HFFc6 (cell line): ENCODE measurements at places on chromosomes 7 and 10. TPM values are rescaled to one million over a fixed set of nuclear protein-coding genes. Genes with fewer than 3 reads are reported as not detected.

Gene HGF
- total RNA-seq, result 0.63 to 5.6 TPM (median 0.99 TPM) in 3 replicates

Gene SFTPA1
- not detected in 3 replicates for total RNA-seq

Gene PNLIPRP3
- not detected in 3 replicates for total RNA-seq

DNA sequence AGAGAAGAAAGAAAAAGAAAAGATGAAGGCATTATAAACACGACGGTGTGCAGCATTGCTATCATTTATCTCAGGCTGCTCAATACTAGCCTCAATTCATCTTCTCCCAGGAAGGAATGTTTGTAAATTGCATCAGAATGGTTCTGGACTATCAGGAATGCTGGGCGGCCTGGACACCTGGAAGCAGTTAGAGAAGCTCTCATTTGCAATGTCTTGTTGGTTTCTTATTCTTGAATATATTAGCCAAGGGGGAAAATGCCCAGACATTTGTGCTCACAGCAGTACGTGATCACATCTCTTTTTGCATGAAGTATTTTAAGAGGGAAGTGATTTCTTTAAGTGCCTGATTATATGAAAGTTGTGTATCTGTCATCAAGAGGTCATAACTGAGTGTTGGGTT lies 85.6 kb upstream of the IMMP2L start:
- DNase-seq, result no peak

GRCh38 chr7:49635800-49636199 lies 137.6 kb upstream of the VWC2 start:
- DNase-seq, result no peak

- no peak for DNase-seq
Measured at GRCh38 chr7:155466142-155466813, 8.3 kb downstream of the EN2 start.

Gene NANOS1
- total RNA-seq, result 0.07 to 0.24 TPM (median 0.09 TPM) in 3 replicates

GRCh38 chr10:46029461-46030030 lies 877 bp downstream of the NCOA4 start:
- DNase-seq, result no peak

Gene PON3
- not detected in 3 replicates for total RNA-seq

Gene FXYD4
- total RNA-seq, result not detected in 3 replicates

DNA sequence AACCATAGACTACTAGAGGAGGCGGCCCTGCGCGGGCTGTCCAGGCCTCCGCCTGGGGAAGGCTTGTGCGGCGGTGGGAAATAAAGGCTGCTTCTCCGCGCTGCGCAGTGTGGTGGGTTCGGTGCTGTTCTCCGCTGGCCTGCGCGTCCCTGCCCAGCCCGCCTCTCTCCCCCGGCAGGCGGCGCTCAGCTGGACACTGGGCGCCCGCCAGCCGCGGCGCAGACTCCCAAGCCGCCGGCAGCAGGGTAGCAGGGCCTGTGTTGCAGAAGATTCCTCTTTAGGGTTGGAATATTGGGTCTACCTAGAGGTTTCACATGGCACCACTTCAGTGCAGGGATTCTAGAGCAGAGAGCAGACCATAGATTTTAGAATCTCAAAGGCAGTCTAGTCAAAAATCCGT lies 66.1 kb upstream of the ZPBP start:
- no peak for DNase-seq

DNA sequence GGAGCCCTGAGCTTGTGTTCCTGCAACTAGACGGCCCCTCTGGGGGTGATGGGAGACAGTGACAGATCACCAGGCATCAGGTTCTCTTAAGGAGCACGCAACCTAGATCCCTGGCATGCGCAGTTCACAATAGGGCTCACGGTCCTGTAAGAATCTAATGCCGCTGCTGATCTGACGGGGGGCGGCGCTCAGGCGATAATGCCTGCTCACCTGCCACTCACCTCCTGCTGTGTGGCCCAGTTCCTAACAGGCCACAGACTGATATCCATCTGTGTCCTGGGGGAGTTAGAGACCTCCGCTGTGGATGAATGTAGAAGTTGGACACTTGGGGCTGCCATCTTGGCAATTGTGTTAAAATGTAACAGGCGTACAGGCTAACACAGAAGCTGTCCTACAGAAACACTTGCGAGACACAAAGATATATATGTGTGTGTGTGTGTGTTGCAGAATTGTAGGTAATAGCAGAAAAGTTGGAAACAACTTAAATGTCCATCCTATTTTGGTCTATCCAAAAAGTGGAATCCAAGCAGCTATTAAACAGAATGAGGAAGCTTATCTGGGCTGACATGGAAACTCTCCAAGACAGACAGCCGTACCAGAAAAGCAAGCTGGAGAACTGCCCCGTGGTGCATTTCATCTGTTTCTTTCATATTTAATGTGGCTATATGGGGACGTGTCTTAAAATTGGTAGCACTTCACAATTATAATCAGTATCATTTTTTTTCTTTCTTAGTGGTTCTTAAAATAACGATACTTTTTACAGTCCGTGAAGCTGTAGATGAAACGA lies 82.8 kb downstream of the MKI67 start:
- no peak for DNase-seq

DNA sequence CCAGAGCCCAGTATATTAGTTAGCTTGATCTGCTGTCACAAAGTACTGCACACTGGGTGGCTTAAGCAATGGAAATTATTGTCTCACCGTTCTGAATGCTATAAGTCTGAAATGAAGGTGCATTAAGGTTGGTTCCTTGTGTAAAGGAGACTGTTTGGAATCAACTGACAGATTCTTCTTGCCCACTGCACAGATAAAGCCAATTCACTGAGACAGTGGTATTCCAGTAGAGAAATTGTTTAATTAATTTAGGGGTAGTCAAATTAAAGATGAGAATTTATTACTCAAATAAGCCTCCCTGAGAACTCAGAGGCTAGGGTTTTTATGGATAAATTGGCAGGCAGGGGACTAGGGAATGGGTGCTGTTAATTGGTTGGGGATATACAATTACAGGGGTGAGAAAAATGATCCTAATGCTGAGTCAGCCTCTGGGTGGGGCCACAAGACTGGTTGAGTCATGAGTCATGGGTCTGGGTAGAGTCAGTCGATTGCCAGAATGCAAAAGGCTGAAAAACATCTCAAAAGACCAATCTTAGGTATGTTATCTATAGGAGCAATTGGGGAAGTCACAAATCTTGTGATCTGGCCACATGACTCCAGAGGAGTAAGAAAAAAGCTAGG lies 23.5 kb upstream of the SAMD9L start:
- no peak for DNase-seq

Gene HTRA1
- total RNA-seq, result 49.7 and 58.7 TPM in 2 replicates

Gene LRRC17
- 4.7 to 45.4 TPM (median 33.4 TPM) in 3 replicates for total RNA-seq

Gene SEMA4G
- 1.4 to 2.1 TPM (median 1.8 TPM) in 3 replicates for total RNA-seq

DNA sequence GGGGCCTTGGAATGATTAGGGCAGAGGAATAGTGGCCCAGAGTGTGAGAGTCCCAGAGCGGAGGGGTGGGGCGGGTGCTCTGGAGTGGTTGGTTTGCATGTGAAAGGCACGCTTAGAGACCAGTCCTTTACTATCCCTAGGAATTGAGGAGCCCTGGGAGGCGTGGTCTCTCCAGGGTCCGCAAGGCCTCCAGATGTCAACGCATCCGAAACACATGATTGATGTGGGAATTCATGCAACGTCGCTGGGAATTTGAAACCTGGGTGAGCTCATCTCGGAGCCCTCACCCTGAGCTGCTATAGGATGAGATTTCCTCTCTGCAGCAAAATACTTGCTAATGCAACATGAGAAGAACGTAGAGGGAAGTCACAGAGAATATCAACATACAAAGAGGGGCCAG lies 51.2 kb downstream of the NPTX2 start:
- DNase-seq, result no peak

Gene LOXL4
- 27.9 to 56.5 TPM (median 53.8 TPM) in 3 replicates for total RNA-seq

- no peak for DNase-seq
Measured at GRCh38 chr7:101845974-101846373, 28.5 kb downstream of the CUX1 start.

- DNase-seq, result no peak
Measured at GRCh38 chr10:42690449-42691360, 52.3 kb upstream of the ZNF33B start.

DNA sequence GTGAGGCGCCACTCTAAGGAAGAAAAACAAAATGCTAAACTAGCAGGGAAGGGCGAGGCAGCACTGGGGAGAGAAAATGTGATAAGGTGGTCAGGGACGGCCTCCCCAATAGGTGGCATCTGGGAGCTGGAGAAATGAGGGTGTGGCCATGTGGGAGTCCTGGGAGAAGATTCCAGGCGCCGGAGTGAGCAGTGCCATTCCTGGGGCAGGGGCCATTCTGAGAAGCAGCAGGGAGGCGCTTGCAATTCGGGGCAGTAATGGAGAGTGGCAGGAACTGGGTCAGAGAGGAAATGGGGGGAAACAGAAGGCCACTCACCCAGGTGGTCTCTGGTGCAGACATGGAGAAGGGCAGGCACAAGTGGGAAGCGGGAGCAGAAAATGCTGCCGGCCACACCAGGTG lies 61.8 kb upstream of the LRRC18 start:
- no peak for DNase-seq

GRCh38 chr7:134315679-134316538 lies 821 bp downstream of the SLC35B4 start:
- peak; percentile 17 for DNase-seq

GRCh38 chr10:71865561-71866041 lies 14.6 kb upstream of the PSAP start:
- no peak for DNase-seq

DNA sequence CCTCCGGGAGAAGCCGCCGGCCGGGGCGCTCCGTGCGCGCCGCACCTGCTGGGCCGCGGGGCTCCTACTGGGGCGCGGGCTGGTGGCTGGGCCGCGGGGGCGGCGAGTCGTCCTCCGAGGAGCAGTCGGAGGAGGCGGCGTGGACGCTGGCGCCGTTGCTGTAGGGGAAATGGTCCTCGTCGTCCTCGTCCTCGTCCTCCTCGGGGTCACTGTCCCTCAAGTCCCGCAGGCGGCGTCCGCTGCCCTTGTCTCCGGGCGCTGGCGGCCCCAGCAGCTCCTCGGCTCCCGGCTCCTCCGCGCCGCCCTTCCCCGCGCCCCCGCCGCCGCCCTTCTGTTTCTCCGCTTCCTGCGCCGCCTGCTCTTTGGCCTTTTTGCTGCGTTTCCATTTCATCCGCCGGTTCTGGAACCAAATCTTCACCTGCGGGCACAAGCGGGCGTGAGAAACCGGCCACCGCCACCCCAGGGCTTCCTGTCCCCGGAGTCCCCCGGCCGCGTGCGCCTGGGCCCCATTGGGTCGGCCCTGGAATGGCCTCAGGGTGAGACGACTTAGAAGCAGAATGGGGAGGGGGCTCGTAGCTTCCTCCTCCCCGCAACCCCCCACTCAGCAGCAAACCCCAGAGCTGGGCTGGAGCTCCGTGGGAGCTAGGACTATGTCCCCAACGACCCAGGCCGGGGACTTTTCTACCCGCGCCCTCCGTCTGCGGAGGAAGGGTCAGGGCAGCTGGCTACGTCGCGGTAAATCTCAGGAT lies 4.8 kb downstream of the MNX1 start:
- no peak for DNase-seq

GRCh38 chr7:86867163-86867762 lies 192.2 kb downstream of the ELAPOR2 start:
- DNase-seq, result no peak

Gene PAX2
- total RNA-seq, result not detected in 2 replicates

- DNase-seq, result no peak
Measured at GRCh38 chr7:130048906-130049305, 2.3 kb downstream of the ZC3HC1 start.

DNA sequence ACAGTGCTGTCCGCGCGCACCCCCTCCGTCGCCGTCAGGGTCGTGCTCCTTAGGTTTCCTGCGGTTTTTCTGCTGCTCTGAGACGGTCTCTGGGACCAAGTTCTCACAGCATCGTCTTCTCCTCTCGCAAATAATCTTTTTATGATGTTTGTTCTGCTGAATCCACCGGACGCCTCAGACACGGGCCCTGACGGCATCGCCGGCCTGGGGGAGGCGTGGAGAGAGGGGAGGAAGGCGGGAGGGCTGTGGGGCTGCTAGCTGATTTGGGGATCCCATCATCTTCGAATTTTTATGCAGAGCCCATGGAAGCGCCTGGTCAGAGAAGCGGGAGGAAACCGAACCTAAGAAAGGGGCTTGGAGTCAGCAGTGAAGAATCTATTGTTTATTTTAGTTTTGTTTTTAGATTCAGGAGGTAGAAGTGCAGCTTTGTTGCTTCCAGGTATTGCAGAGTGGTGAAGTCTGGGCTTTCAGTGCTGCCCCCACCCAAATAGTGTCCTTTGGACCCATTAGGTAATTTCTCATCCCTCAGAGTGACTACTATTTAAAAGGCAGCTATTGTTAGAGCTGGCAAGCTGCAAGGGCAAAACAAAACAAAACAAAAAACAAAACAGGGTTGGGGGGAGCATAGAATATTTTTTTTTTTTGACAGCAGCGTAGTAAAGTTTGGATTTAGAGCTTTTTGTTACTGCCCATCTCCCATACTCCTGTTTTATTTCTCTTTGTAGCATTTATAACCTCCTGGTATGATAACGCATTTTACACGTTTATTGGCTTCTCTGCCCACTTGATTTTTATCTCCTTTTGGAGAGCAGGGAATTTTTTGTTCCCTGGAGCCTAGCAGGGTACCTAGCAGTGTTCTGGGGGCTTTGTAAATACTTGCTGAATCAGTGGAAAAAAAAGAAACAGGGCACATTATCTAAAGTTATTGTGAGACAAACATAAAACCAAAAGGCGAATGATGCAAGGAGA lies 92.6 kb downstream of the SPAG6 start:
- no peak for DNase-seq

DNA sequence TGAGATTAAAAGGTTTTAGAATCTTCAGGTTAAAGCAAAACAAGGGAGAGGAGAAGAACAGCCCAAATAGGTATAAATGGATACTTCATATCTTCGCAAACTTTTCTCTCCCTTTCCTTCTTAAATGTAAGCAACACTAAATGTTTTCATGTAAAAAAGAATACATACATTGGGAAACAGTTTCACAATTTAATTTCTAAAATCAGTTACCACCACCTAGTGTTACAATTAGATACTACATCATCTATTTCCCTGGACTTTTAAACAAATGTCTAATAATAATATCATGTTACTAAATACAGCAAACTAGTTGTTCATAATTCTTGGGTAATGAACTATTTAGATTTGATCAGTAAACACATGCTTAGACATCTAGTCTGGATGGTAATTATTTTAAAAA lies 35.8 kb downstream of the MINDY3 start:
- peak; percentile 17 for DNase-seq

Gene GBX1
- total RNA-seq, result not detected in 3 replicates

DNA sequence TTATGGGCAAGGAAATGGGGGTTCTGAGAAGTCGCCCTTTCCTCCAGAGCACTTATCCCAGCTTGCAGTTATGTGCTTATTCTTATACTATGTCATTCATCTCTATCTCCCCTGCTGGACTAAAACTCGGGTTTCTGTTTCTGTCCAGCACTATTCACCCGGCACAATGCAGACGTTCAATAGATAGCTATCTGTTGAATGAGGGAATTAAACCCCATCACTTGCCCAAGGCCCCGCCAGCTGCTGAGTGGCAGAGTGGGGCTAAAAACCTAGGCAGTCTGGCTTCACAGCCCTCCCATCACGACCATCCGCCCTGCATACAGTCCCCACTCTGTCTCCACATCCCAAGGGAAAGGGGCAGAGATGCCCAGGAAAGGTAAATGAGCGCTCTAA lies 5.4 kb downstream of the SLIT1 start:
- DNase-seq, result no peak

DNA sequence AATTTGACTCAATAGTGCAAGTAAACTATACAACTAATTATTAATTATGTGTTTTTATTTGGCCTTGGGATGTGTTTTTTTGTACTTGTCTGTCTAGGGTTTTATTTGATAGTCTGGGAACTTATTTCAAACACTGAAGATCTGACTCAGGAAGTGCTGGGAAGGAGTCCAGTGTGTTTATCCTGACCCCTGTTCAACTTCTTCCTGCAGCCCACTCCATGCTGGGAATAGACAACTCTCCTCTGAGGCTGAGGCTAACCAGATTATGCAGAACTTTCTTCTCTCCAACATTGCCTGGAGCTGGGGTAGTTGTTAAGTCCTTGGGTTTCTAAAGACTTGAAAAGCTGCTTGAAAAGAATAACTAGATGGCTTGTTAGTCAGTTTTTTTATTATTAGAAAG lies 6.9 kb downstream of the CISD1 start:
- peak; percentile 4 for DNase-seq
